ENCODE measurements at places on chromosomes 16 and 17. TPM values are rescaled to one million over a fixed set of nuclear protein-coding genes. Genes with fewer than 3 reads are reported as not detected.

DNA sequence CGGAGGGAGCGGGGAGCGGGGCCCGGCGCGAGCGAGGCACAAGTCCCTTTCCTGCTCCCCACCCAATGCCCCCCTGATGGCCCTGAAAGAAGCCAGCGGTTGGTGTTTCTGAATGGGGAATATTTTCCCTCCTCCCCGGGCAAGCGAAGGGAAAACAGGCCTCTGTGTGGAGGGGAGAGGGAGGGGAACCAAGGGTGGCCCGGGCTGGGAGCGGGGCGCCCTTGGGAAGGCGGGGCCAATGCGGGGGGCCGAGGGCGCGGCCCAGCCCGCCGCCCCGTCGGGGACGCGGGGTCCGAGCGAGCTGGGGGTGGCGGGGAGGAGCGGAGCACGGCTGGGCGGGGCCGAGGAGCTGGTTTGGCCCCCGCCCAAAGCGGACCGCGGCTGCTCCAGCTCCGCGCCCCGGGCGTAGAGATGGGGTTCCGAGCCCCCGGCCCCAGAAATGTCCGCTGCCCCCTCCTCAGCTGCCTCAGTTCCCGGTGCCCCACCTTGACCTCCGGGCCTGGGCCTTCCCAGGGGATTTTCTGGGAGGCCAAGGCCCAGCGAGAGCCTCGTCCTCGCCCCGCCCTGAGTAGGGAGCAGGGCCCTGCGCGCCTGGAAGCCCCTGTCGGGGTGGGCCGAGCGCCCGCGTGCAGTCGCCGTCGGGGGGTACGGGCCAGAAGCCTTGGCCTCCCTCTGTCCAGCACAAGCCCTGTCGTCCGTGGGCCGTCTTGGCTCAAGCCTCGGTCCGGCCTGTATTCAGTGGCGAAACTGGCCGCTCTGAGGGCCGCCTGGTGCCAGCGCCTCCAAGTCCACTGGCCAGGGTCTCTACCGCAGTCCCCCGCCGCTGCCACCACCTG, 3.9 kb upstream of the HEXIM1 start:
- no peak for DNase-seq

DNA sequence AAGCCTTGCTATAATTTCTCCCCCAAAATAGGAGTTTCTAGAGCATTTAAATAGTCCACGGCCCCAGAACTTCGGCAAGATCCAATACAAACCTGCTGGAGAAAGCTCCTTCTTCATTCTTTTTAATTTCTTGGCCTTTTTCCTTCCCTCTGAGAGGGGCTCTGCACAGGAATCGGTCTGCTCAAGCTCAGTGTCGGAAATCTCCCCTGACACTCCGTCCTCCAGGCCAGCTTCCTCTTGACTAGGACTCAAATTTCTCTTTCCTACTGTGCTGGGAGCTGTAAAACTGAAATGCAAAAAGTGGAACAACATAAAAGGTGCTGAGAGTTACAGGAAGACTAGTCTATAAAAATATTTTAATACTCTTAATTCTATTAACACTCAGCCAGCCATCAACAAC, 183.3 kb downstream of the PARN start:
- no peak for DNase-seq

- DNase-seq, result peak; percentile 31
These were observed 25.7 kb downstream of the C17orf100 start for GRCh38 chr17:6677158-6677831.

DNA sequence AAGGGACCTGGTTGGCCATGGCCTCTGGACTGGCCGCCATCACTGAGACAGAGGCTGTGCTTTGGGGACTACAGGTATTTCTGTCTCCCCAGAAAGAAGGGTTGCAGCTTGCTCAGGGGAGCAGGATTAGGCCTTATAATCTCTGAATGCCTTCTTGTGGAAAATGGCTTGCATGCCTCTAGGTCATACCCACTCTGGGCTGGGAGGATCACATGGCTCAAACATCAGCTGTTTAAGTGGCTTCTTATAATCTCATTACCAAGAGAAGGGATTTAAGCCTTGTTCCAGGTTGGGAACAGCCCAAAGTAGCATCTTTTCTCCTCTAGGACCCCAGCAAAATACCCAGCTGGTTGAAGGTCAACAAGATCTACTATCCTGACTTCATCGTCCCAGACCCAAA, 19.1 kb downstream of the LIG3 start:
- DNase-seq, result no peak

GRCh38 chr17:59853168-59853918, 39.4 kb downstream of the TUBD1 start:
- peak; percentile 68 for DNase-seq

- no peak for DNase-seq
These were observed 20.2 kb upstream of the GSE1 start for GRCh38 chr16:85592700-85593493.

The GEMIN4 gene
- 29.1 TPM for total RNA-seq

The KLHL10 gene
- not detected for total RNA-seq
